ENCODE measurements at places on chromosomes 12 and 14.
A peak's percentile ranks its signal among the peaks of the same experiment; 100 is the strongest.

DNA sequence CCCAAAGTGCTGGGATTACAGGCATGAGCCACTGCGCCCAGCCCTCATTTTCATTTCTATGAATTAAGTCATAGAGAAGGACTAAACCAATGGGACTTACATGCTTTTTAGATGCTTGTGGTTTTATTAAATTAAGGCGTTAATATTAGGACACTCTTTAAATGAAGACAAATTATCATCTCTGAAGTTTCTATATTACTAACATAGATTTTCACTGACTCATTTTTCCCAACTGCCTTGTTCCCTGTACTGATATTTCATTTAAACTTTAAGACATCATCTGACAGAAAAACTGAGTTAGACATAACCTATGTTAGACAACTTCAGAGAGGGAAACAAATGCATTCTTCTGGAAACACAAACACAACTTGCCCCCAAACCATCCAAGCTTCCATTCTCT, 99.8 kb downstream of the BTG1 start:
- no peak for DNase-seq

DNA sequence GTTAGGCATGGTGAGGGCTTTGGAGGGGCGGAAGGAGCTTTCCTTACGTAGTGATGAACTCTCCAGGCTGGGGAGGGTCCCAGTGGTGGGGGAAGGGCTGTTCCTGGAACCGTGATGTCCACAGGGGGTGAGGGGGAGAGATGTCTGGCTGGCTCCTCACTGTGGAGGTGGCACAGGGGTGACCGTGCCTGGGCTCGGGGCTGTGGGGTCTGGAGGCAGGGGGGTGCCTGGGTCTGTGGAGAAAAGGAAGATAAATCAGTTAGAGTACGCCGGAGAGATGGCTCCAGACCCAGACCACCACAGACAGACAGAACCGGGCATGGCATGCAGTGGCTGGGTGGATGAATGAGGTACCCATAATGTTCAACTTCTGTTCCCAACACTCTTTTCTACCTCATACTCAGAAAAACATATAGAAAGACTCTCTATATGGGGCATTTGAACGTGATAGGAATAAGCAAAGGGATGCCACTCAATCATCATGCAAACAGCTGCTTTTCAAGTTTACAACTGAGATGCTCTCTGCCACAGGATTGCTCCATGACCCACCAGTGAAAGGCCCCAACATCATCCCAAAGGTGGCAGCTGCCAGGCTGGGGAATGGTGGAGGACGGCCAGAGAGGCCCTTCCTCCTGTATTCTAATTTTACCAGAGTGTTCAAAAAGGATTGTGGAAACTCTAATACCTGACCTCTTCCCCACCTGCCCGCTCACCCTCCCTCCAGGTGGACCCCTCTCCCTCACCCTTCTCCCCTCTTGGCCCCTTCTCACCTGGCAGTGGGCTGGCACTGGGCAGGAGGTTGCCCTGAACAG, 5.6 kb downstream of the MYL6 start:
- DNase-seq, result no peak

DNA sequence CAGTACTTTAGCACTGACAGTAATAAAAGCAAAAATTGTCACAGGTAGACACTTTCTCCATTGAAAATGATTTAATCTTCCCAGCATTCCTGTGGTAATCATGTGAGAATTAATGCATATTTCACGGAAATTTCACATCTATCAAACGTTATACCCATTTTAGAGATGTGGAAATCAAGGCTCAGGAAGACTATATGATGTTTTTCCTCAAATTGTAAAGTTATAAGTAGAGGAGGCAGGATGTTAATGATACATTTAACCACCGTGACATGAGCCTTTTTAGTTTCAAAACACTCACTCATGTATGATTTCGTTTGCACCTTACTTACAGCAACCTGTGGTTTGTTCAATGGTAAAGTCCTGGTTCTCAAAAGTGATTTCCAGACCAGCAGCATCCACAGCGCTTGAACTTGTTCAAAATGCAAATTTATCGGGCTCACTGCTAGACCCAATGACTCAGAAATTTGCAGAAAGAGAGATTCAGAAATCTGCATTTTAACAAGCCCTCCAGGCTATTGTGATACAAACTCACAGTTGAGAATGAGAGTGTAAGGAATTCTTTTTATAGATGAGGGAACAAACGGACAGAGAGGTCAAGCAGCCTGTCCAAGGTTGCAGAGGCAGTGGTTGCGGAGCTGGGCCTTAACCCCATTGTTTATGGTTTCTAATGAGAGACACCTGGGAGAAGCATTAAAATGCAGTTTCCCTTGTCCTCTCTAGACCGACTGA, 654.8 kb upstream of the TBX3 start:
- peak; percentile 71 for DNase-seq

DNA sequence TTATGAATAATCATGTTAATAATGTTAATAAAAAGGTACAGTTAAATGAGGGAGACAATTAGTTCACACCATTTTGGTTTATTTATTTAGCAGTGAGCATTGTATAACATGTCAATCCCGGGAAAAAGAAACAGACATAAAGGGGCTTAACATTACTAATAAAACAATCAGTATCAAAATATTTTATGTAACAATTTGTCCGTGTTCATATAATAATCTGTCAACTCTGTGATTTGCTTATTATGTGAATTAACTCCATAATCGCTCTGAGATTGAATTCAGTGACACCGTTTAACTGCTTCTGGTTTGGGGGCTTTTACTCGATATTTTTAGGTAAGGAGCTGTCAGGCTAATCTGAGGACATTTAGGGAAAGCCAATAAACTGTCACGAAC, 95.8 kb upstream of the HMGA2 start:
- DNase-seq, result no peak

DNA sequence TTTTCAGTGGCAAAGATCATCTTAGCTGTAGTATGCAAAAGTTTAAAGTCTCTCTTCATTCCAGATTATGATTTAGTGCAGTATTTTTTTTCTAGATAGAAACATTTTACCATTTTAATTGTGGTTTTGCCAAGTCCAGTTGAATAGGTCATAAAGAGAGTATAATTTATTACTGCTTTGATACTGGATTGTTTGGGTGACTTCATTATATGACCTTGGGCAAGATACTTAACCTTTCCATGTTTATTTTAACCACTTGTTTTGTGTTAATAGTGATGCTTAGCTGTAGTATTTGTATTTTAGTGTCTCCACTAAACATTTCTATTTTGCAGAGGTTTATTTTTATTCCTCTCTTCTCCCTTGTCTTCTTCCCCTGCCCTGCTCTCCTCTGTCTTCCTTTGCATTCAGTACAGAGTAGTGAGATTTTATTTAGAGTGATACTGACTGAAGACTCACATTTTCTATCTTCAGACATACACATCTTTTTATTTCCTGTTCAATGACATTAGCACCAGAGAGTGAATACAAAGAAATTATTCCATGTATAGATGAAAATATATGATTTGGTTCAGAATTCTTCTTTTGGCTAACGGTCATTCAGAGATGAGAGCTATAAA, 215.2 kb downstream of the ERC1 start:
- DNase-seq, result no peak

DNA sequence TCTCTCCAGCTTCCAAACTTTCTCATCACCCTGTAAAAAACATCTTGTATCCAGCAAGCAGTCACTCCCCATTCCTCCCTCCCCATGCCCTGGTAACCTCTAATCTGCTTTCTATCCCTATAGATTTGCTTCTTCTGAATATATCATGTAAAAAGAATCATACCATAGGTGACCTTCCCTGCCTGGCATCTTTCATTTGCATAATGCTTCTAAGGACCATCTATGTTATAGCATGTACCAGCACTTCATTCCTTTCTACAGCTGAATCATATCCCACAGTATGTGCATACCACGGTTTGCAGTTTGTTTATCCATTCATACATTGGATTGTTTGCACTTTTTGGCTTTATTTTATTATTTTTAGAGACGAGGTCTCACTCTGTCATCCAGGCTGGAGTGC, 22.9 kb upstream of the VPS37B start:
- DNase-seq, result peak; percentile 71

DNA sequence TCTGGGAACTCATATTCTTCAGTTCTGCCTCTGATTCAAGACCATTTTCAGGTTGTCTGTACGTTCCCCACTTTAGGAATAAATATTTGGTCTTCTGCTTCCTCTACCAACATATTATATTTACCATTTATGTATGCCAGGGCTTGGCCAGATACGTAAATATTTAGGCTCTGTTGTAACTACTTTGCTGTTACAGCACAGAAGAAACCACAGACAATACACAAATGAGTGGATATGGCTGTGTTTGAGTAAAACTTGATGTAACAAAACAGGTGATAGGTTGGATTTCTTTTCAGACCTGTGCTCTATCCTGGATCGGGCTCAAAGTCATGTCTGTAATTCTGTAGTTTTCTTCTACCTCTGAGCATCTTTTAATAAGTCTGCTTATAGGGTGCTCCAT, 37.5 kb downstream of the RAP1B start:
- DNase-seq, result no peak

GRCh38 chr14:74841230-74842207, 34.4 kb downstream of the PROX2 start:
- DNase-seq, result no peak

DNA sequence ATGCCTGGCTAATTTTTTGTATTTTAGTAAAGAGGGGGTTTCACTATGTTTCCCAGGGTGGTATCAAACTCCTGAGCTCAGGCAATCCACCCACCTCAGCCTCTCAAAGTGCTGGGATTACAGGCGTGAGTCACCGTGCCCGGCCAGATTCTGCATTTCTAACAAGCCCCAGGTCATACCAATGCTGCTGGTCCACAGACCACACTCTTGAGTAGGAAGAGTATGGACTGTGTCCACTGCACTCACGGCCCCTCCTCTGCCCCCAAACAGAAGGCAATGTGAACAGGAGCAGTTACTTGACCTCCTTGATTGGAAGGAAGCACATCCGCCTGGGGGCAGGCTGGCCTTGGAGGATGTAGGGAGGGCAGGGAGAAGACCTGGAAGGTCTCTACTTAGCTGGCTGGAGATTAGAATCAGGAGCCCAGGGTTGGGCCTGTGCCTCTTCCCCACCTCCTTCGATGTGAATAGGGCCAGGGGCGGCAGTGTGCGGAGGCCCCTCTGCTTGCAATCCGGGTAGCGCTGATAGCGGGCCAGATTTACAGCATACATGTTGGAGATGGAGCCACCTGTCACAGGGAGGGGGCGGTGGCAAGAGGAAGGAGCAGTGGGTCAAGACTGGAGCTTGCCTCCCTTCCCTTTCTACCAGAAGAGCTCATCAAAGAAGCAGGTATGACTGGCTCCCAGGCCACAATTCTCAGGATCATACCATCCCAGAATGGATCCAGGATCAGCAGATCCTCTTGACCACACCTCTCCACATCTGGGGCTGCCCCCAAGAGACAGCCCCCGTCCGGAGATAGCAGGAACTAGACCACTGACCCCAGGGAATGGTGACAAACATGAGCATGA, 9.4 kb upstream of the ZNF740 start:
- DNase-seq, result no peak

- peak; percentile 48 for DNase-seq
Observed at GRCh38 chr12:26126340-26127284, 1.8 kb upstream of the BHLHE41 start.

DNA sequence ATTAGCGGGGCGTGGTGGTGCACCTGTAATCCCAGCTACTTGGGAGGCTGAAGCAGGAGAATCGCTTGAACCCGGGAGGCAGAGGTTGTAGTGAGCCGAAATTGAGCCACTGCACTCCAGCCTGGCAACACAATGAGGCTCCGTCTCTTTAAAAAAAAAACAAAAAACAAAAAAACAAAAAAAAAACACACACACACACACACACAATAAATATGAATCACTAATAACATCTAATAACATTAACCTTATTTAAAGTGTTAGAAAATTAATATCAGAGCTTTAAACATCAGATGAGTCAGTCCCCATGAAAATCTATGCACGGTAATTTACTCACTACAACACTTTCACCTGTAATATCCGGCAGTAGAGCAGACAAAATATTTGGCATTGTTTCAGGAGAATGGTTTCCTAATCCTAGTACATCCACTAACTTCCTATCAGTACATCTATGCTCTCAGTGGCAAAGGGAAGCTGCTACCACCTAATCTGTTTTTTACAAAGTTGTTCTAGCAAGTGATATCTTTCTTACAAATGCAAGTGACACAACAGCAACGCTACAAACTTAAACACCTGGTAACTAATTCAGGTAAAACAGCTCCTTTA, 36.2 kb downstream of the MED13L start:
- DNase-seq, result no peak

DNA sequence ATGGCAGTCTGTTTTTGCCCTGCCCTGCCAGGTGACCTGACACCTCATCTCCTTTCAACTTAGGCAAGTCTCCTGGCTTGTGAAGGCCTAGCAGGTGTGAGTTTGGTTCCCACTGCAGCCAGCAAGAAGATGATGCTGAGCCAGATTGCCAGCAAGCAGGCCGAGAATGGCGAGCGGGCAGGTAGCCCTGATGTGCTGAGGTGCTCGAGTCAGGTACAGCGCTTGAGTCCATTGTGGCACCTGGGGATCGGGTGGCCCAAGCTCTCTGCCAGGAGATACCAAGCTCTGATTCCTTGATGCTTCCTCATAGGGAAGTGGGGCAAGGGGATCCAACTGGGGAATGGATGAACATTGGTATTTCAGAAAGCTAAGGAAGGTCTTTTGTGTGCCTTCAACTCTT, 4.1 kb upstream of the CSAD start:
- no peak for DNase-seq

DNA sequence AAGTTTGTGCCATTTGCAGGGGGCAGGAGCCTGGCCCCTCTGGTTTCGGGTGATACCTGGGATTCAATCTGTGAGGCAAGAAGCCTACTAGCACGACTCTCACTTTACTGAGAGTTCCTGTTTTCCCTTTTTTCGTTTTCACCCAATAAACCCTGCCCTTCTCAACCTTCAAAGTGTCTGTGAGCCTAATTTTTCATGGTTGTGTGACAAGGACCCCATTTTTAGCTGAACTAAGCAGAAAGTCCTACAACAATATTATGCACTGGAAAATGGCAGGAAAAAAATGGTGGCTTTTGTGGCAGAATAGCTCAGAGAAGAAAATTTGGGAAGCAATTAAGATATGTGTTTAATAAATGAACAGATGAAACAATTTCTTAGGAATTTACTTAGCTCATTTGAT, 432.1 kb downstream of the C12orf50 start:
- DNase-seq, result no peak

- DNase-seq, result peak; percentile 73
Observed at GRCh38 chr12:15525441-15525840, 203.1 kb downstream of the PTPRO start.

GRCh38 chr12:49160399-49160798, 28.5 kb downstream of the TUBA1A start:
- DNase-seq, result no peak

GRCh38 chr12:24721191-24721590, 227.7 kb downstream of the BCAT1 start:
- no peak for DNase-seq

- DNase-seq, result no peak
Observed at GRCh38 chr14:63457498-63457897, 85.7 kb downstream of the PPP2R5E start.

DNA sequence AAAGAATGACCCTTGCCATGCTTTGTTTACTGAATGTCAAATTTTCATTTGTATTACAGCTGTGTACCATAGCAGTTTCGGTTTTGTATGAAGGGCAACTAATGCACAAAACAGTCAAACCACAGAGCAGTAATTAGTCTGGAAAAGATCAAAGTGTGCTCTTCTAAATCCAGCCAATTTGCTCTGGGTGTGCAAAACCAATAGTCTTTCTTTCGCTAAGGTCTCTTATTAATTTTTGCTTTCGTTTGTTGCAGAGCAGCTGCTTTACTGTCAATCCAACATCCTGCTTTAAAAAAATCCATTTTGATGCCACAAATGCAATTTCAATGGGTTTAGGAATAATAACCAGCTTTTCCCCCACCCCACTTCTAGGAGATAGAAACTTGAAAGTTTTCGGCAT, 114.2 kb downstream of the BRMS1L start:
- no peak for DNase-seq
